ENCODE measurements at places on chromosomes 4 and X.

GRCh38 chr4:158801066-158801465, 32.2 kb downstream of the FNIP2 start:
- no peak for DNase-seq

- DNase-seq: no peak
Observed at GRCh38 chr4:132384709-132385108, 764.4 kb upstream of the PCDH10 start.

DNA sequence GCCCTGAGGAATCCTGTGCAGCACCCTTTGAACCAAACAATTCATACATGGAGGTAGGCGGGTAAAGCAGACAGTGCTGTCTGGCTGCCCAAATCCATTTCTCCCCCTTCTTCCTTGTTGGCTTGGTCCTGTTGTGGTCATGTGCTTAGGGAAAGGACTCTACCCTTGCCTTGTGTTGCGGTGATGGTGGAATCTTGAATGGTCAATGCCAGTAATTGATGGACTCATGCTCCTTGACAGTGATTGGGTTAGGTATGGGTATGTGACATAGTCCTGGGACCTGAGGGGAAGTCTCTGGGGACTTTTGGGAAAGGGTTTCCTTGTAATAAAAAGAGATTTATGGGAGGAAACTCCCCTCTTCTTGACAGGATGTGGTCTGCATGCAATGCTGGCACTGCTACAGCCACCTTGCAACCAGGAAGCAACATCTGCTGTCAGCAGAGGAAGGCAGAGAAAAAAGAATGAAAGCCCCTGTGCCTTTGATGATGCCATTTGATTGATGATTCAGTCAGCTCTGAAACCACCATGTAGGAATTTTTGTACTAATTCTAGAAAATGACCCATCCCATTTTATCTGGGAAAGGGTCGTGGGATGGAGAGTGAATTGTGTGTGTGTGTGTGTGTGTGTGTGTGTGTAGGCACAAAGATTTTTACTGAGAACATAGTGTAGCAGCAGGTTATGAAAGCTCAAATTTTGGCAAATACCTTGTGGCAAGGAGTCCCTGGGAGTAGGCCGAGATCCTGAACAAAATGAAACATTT, 30.0 kb upstream of the HUWE1 start:
- DNase-seq: peak; percentile 29

DNA sequence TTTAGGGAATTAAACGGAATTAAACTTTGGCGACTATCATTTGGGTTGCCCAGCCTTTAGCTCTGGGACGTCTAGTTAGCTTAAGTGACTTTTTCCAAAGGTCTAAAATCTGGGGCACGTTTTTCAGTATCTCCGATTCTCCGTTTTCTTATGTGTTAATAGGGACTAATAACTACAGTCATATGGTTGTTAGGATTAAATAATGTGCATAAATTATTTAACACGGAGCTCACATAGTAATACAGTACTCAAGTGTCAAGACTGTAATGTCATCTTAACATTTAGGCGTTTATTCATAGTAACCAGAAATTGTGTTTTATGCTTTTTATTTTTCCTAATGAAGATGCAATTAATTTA, 466 bp upstream of the CCNA2 start:
- no peak for DNase-seq
